ENCODE measurements at places on chromosomes 4 and X.

- no peak for DNase-seq
Measured at GRCh38 chrX:50402886-50403285, 67.7 kb downstream of the DGKK start.

DNA sequence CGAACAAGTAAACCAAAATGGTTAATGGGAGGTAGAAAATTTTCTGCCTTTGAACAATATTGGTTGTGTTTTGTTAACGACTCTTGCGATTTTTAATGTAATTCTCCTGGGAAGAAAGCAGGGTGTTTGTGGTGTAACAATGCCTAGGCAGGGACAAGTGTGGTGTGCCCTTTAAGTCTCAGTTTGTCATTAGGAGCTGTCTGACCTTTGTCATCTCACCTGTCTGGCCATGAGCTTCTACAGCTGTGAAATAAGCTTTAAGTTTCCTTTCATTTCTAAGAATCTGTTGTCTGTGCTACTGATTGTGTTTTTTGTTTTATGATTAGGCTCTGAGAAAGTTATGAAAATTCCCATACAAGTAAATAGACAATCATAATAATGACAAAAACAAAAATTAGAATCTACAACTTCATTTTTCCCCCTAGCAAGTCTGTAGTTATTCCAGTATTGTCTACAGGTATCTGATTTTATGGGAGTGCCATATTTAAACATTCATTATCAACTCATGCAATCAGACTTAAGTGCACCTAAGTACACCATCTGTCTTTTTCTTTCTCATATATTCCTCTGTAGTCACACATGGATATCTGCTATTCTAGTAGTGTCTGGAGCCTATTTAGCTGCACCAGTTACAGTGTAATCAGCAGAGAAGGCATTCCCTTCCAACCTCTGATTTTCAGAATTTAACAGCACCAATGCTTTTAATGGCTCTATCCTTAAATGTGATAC, 203.5 kb downstream of the PPARGC1A start:
- DNase-seq, result no peak

DNA sequence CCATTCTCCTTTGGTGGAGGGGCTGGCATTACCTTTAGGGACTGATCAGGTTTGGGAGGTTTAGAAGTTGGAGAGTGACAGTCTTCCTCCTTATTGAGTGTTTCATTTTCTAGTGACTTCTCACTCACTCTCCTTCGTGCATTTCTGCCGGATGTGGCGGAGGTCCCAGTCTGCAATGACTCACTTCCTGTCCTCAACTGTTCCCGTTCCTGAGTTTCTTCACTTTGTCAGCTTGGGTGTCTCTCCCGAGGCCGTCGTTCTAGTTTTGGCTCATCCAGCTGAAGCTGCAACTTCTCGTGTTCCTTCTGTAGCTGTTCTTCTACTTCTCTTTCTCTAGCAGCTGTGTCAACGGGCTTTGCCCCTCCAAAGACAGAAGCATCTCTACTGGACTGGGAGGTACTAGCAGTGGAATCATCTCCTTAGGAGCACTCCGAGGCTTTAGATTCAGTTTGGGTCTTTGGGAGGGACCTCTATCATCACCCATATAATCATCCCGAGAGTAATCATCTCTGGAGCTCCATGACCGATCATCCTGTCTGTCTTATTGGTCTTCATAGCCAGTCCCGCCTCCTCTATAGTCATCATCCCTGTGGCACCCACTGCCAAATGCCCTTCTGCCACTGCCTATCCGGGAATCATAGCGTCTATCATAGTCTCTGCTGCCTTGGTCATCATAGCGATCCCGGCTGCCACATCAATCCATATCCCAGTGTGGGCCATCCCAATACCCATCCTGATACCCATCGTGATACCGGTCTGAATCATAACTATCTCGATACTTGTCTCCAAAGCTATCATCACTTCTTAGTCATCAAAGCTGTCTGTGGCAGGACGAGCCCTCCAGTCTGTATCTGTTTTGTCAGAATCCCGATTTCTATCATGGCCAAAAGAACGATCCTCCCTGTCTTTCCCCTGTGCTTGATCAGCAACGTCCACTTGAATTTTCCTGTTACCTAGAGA, 35.3 kb upstream of the VSIG4 start:
- DNase-seq, result no peak

DNA sequence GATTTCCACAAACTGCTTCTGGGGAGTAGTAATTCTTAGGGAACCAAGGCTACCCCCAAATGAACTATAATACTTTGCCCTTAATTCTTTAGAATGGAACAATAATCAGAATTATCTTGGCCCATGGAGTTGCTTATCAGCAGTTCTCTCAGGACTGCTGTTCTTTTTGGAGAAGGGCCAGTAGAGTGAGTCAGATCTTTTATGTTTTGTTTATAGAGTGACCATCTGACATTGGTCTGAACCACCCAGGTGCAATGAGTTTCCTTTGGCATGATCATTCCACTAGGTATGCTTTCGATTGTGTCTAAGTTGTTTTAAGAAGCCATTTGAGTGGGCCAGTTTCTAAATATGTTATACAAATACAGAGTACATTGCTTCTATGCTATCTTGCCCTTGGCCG, 31.8 kb downstream of the PRRG1 start:
- no peak for DNase-seq

- DNase-seq, result no peak
Measured at GRCh38 chrX:56397636-56398035, 165.5 kb downstream of the KLF8 start.

All from cerebellum (tissue), 4 donors.